ENCODE measurements at places on chromosomes 12 and 14.

GRCh38 chr14:55129428-55130195 lies 560 bp downstream of the LGALS3 start:
- peak; percentile 76 for DNase-seq

- DNase-seq: peak; percentile 63
Observed at GRCh38 chr12:106139422-106140171, 843 bp upstream of the NUAK1 start.

- peak; percentile 79 for DNase-seq
Observed at GRCh38 chr12:56687223-56688128, 608 bp downstream of the PTGES3 start.

GRCh38 chr12:119239040-119239439 lies 60.3 kb downstream of the HSPB8 start:
- DNase-seq: no peak

- DNase-seq: no peak
Observed at GRCh38 chr14:104656014-104656714, 33.3 kb upstream of the INF2 start.

DNA sequence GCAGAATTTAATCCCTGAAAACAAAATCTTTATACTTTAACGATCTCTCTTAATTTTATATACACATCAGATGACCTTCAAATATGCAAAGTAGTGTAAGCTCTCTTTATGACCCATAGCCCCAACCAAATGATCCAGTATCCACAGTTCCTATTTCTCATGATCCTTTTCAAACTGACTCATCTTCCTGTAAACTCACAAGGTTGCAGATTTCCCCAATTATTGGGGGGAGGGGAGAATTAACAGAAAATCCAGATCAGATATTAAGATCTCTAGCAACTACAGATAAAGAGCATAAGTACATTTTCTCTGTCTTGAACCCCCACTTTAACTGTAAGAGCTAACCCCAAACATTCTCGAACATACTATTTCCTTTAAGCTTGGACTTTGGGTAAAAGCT lies 12.5 kb downstream of the GNS start:
- DNase-seq: no peak

GRCh38 chr12:88401155-88401554 lies 179.1 kb downstream of the KITLG start:
- DNase-seq: no peak

GRCh38 chr12:30448038-30448437 lies 247.6 kb downstream of the IPO8 start:
- DNase-seq: no peak

- DNase-seq: no peak
Observed at GRCh38 chr14:100015251-100015655, 50.0 kb upstream of the EVL start.

- DNase-seq: no peak
Observed at GRCh38 chr12:57657744-57658143, 24.7 kb upstream of the B4GALNT1 start.

DNA sequence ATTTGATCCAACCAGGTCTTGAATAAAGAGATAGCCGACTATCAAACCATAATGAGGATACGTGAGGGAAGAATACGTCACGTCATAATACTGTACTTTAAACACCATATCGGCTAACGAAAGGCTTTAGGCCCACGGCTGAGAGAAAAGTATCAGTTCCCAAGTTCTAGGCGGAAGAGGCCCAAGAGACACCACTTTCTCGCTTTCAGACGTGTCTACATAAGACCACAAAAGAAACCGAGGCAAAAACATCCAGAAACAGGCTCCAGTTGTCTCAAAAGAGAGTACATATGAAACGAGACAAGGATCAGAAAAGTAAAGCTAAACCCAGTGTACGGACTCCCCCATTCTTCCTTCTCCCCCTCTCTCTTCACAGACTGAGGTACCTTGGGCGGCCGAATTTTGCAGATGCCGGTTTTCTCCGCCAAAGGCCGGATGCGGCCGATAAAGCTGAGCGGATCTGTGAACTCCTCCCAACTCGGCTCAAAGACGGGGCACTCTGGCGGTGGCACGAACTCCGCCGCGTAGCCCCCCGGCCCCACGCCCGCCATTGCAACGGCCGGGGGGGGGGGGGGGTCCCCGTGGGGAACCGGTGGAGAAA lies 479 bp downstream of the KDM5A start:
- DNase-seq: peak; percentile 75
